NCI-H146 (cell line): ENCODE measurements at places on chromosomes 11 and 22.

- DNase-seq, result no peak
These were observed 134.9 kb downstream of the RBFOX2 start for GRCh38 chr22:35893698-35894097.

DNA sequence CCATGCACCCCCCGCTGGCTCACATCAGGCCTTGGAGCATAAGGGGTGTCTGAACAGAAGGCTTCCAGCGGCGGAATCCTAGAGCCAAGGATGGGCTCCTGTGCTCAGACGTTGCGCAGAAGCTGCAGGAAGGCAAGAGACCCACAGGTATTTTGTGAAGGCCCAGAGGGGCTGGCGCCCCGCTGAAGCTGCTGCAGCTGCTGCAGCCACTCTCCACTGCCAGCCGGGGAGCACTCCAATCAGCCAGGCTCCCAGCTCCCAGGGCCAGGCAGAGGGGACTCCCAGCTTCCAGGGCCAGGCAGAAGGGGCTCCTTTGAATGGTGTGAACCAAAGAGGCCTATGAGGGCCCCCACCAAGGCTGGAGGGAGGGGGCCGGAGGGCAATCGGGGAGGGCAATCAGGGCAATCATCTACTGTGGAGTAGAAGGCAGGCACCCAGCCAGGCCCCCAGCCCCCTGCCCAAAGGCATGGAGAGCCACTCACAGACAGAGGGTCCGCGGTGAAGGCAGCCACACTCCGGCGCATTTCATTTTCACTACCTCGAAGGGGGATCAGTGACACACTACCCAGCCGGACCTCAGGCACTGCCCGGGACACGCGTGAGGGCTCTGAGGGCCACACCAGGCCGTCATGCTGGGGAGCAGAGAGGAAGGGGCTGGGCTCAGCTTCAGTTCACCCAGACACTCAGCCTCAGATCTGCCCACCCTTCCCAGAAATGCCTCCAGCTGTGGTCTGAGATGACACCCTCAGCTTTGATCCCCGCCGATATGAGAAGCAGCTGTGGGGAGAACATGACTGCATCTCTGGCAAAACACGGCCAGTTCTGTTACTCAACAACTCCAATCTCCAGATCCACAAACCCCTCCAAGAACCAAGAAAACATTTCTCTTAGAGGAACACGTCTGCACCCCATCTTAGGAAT, 11.6 kb upstream of the PDE2A start:
- DNase-seq, result no peak

DNA sequence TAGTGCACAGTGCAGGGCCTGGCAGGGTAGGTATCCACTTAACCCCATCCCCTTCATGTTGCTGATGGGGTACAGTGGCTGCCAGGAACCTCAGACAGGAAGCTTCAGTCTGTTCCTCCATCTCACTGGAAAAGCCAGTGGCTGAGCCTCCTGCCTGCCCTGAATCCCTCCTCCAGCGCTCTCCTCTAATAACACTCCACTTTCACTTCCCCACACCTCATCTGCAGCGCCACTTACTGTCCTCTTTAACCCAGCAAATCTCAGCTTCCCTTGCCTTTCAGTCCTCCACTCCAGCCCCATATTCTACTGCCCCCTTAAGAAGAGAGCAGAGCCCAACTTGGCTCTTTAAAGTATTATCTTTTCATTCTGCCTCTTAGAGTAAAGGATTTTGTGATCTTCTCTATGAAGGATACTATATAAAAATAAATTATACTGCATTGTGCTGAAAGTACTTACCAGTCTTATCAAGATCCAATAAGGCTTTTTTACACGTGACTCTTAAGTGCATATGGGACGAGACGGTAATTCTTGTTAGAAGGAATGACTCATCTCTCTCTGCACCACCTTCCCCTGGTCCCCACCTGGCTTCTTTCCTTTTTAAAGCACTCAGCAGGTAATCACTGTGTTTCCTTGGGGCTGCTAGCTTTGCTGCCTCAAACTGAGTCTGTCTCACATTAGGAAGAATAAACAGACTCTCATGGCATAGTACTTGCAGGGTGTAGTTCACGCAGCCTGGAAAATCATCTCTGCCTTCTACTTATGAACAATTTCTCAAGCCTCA, 238.0 kb upstream of the NARS2 start:
- DNase-seq, result no peak

GRCh38 chr11:128235426-128235825, 351.9 kb downstream of the ETS1 start:
- peak; percentile 5 for DNase-seq

DNA sequence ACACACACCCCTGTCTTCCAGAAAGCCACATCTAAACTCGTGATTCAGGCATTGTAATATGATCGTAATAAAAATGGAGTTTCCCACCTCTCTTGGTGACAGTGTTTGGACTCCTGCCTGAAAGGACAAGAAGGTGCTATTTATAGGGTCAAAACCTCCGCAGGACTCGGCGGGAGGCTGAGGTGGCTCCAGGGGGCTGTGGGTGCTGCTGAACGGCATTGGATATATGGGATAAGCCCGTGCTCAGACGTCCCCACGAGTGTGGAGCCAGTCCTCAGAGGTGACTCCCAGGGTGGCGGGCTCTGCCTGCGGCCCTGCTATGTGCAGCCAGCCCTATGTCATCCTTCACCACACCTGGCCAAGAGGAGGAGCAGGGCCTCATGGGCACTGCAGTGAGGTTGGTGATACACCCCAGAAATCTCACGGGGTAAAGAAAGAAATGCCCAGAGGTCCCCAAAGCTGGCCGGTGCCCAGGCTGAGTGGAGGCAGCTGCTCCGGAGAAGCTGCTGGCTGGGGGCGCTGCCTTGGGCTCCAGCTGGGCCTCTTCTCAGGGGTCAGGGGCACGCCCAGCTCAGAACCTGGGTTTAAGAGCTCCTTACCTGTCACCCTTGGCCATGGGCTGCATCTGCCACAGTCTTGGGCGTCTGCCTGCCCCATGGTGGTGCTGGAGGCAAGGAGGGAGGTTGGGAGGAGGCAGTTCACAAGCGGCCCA, 5.1 kb upstream of the OSBPL5 start:
- DNase-seq, result no peak

GRCh38 chr22:30196141-30196879, 50.2 kb downstream of the LIF start:
- peak; percentile 54 for DNase-seq

DNA sequence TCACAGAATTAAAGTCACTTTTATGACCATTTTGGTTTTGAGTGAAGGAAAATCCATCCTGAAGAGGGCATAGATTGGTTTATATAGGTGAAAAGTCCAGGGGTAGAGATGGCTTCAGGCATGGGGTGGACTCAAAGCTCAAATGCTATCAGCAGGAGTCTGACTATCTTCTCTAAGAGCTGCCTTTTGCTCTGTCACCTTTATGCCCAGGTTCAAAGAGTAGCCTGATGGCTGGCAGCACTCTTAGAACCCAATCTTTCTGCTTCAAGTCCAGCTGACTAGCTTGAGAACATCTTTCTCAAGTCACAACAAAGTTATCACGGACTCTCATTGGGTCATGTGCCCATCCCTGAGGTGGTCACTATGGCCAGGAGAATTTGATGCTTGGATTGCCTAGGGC, 27.2 kb upstream of the SWAP70 start:
- no peak for DNase-seq

GRCh38 chr11:14904745-14905103, 12.7 kb upstream of the CYP2R1 start:
- no peak for DNase-seq

DNA sequence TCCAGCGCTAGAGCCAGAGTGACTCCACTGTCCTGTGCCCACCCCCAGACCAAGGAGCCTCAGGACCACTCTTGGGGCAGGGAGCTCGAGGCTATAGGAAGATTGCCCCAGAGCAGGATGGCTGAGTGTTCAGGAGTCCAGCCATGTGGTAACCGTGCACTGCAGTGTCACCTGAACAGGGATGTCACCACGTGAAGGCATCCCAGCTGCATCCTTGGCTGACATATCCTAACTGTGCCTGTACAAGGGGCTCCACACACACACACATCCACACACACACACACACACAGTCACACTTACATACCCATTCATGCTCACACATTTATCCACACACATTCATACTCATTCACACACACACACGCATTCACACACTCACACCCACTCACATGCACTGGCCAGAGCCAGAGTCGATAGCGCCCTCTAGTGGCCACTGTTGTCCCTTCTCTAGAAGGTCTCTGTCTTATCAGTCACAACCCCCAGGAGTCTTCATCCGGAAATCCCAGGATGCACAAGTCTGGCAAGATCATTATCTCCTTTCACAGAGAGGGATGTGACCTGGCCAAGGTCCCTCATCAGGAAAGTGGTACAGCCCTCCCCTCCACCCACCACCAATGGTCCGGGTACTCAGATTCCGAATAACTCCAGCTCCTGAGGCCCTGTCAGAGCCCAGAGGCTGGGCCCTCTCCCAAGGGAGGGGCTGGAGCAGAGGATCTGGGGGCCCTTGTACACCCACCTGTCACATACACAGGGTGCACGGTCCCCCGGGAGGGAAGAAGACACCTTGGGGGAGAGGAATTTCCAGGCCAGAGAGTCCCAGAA, 55.1 kb downstream of the IGLL5 start:
- peak; percentile 62 for DNase-seq

DNA sequence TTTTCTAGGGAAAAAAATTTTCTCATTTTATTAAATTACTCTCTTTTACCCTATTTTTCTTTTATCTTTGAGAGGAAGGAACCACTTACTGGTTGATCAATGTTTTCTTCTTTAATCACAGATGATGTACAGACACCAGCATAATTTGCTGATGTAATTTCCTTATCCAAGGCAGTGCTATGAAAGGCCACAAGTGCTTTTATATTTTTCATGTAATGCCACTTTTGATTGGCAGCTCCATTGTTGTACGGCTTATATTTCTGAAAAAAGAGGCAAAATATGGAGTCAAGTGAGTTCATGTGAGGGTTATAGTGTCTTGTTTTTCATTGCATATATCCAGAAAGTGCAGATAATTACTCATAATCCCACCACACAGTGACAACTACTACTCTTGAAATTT, 322.7 kb upstream of the MPPED2 start:
- no peak for DNase-seq

- DNase-seq, result peak; percentile 62
These were observed 347.9 kb upstream of the NCAM1 start for GRCh38 chr11:112613051-112613972.
